ENCODE measurements at places on chromosomes 5 and 9.
A peak's percentile ranks its signal among the peaks of the same experiment; 100 is the strongest.

DNA sequence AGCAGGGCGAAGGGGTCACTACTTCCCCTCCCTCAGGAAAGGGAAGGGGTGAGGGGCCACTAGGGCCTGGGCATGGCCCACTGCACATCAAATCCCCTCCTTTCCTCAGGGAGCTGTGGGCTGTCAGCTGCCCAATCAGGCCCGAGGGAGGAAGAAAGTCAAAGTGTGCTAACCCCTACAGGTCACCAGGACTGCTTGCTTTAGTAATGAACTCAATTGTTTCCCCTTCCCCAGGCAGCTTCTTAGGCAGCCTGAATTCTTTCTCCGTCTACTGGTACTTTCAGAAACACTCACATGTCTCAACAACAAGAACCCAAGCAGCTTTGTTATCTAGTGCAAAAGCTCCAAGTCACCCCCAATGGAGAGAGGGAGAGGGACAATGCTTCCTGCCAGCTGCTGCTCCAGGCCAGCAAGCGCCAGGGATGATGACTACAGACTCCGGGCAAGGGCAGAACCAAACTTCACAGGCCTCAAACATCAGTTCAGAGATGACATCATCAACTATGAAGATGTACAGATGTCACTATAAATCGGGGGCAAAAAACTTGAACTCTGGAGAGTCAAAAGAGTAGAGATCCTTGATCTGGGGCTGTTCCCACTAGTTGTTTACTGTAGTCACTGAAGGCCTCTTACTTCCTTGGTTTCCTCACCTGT is 100.7 kb downstream of the SLIT3 start:
- no peak for DNase-seq

DNA sequence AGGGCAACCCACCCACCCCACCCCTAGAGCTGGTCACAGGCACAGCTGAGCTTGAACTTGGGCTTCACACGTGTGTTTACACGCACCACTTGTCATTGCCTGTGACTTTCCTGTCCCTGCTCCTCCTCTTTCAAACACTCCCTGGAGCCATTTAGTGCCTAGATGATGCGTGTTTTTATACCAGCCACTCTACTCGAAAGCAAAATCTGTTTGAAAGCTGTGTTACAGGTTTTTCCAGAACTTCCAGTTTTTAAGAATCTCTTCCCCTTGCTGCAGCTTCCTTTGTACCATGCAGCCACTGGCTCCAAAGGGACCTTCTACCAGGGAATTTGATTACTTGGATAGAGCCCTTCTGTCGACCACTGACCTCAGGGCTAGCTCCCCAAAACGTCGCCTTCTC is 78.8 kb upstream of the SPRY4 start:
- no peak for DNase-seq

- DNase-seq: no peak
Measured at GRCh38 chr9:93248386-93249040, 64.6 kb downstream of the WNK2 start.

DNA sequence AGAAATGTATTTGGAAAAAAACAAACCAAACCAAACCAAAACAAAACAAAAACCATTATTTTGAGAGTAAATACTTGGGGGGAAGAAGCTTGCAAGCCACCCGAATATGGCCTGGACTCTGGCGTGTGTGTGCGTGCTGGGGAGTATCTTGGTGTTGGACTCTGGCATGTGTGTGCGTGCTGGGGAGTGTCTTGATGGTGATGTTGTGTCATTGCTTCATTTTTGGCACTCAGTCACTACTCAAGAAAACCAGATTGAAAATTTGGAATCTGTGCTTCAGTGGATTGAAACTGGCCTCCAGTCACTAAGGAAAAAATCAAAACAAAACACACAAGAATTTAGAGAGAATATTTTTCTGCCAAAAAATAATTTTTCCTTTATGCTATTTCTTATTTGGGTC is 76.1 kb downstream of the ARRDC3 start:
- no peak for DNase-seq

DNA sequence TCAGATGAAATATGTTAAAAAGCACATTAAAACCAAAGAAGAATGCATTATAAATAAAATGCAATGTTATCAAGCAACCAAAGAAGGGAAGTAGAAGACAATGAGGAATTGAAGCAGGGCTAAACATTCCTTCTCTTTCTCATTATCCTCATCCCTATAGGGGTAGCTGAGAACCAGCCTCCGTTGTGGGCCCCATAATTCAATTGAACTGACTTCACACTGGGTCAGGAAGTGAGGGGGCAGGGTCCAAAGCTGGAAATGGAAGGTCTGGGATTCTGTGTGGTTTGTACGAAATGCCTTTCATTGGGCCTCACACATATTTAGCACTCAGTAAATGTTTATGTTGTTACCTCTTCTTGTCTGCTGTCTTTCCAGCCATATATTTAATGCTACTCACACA is 220.4 kb upstream of the CD180 start:
- no peak for DNase-seq

- DNase-seq: no peak
Measured at GRCh38 chr9:96565671-96566497, 53.8 kb downstream of the CDC14B start.

DNA sequence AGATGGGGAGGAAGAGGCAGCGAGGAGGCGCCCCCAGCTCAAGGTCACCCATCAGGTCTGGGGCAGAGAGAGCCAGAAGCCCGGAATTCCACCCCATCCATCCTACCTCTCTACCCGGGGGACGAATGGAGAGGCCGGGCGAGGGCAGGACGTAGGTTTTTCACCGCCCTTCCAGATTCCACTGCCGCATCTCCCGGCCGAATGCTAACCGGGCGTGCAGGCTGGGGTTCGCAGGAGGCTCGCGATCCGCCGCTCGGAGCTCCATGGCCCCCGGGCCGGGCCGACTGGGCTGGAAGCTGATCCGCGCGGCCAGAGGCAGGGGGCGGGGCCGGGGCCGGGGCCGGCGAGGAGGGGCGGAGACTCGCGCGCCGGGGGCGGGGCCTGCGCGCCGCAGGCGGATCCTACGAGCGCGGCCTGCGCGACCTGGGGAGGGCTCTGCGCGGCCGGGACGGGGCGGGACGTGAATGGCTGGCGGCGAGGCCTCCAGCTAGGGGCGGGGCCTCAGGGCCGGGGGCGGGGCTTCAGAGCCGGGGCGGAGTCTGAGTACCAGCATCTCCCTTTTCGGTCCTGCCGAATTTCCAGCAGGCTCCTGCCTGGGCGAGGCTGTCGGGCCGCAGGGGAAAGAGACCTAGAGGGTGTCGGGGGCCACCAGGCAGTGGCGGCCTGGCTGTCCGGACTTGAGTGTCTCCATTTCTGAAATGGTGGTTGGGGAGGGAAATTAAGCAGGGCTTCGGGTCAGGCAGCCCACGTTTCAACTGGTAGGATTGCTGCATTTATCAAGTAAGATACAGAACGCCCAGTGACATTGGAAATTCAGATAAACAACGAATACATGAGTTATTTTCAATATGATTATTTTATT is at the start of gene ST6GALNAC4:
TSS of gene ST6GALNAC4 (minus strand) at position 322 of the 862 bp plus-strand sequence. CDS start 622 bp downstream, outside the sequence.
- peak; percentile 85 for DNase-seq

DNA sequence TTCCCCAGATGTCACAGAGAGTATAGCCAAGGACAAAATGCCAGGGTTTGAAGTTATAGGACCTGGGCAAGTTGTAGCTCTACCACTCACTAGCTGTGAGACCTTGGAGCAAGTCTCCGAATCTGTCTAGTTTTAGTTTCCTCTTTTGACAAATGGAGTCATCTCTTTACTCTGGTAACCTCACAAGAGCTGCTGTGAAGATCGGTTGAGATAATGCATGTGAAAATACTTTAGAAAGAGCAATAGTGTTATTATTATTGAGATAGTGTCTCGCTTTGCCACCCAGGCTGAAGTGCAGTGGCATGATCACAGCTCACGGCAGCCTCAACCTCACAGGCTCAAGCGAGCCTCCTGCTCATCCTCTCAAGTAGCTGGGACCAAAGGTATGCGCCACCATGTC is 117.9 kb upstream of the NR5A1 start:
- DNase-seq: no peak
